ENCODE measurements at places on chromosomes 5 and 9.

- no peak for DNase-seq
Observed at GRCh38 chr9:16659096-16659495, 211.4 kb downstream of the BNC2 start.

DNA sequence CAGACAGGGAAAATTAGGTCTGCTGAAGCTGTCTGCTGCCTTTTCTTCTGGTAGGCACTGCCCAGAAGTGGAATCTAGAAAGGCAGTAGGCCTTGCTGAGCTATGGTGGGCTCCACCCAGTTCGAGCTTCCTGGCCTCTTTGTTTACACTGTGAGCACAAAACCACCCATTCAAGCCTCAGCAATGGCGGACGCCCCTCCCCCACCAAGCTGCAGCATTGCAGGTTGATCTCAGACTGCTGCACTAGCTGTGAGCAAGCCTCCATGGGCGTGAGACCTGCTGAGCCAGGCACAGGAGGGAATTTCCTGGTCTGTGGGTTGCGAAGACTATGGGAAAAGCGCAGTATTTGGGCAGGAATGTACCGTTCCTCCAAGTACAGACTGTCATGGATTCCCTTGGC is 18.5 kb downstream of the AGTPBP1 start:
- no peak for DNase-seq

DNA sequence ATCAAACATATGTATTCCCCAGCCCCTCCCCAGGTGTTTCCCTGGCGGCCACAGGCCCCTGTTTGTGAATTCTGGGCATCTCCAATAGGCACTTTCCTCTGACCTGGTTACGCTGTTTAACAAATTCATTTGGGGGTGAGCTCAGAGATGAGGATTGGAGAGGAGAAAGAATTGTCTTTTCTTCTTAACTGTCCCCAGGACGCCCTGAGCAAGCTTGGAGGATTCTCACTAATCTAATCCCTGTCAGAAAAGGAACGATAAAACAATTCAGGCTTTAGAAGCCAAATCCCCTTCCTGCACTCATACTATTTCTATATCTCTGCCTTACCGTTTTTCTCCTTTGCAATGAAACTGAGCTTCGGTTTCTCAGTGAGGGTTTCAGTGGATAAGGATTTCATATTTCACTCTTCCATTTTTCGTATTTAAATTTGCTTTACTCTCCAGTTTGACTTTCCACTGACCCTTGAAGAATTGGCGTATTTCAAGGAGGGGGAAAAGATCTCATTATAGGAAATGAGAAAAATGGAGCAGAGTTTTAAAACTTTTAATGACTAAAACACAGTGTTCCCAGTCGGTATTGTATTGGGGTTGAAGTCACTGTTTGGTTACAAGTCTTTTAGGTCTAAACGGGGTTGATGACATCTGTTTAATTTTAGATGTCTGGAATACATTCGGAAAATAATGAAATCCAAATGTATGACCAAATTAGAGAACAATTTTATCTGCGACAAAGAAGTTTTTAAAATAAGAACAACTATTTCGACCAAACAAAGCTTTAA is 180.1 kb downstream of the MACROH2A1 start:
- DNase-seq, result no peak

DNA sequence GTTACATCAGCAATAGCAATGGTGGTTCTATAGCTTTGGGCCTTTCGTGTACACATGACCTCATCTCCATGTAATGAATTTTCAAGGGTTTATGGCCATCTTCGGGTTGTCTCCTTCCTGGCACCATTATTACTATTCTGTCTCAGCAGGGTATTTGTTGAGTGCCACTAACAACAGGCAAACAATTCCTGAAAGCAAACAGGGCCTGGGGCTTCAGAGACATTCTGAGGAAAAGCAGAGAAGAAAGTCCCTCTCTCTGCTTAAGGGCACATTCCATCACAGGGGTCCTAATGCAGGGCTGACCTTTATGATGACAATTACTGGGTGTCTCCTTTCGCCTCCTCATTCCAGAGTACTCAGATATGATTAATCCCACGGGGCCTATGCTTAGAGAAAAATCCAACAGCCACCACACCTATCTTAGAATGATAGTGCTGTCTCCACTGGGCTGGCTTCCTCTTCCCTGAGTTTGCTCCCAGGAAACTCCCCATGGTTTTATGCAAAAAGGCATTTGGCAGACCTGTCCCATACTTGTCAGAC is 540.2 kb upstream of the ZNF462 start:
- DNase-seq, result no peak

DNA sequence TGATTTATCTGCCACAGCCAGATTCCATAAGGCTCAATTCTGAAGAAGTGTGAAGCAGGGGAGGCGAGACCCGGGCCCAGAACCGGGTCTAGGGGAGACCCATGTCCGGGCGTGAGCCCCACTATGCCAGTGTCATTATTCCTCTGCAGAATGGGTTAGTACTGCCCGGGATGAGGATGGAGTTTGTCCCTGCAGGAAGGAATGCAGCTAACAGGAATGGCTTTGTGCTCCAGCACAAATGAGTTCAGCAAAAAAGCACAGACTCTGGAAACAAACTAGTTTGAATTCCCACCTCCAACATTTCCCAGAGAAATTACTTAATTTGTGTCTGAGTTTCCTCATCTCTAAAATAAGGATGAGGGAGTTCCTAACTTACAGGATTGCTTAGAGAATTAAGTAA is 202.9 kb downstream of the SYK start:
- DNase-seq, result no peak

GRCh38 chr5:91170266-91170665 is 212.9 kb downstream of the ARRDC3 start:
- peak; percentile 85 for DNase-seq

DNA sequence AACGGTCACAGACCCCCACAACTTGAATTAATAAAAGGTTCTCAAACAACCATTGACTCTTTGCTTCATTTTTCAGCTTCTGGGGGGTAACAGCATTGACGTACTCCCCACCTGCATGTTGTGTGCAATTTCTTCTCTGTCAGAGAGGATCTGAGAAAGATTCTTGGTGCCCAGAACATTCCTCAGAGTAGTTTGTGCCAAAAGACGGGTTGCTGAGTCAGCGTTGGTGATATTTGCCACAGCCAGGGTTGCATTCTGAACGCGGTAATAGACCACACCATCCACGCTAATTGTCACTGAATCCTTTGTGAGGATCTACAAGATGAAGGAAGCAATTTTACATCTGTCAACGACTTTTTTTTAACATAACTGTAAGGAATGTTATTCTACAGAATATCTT is 21.0 kb downstream of the STOM start:
- no peak for DNase-seq

DNA sequence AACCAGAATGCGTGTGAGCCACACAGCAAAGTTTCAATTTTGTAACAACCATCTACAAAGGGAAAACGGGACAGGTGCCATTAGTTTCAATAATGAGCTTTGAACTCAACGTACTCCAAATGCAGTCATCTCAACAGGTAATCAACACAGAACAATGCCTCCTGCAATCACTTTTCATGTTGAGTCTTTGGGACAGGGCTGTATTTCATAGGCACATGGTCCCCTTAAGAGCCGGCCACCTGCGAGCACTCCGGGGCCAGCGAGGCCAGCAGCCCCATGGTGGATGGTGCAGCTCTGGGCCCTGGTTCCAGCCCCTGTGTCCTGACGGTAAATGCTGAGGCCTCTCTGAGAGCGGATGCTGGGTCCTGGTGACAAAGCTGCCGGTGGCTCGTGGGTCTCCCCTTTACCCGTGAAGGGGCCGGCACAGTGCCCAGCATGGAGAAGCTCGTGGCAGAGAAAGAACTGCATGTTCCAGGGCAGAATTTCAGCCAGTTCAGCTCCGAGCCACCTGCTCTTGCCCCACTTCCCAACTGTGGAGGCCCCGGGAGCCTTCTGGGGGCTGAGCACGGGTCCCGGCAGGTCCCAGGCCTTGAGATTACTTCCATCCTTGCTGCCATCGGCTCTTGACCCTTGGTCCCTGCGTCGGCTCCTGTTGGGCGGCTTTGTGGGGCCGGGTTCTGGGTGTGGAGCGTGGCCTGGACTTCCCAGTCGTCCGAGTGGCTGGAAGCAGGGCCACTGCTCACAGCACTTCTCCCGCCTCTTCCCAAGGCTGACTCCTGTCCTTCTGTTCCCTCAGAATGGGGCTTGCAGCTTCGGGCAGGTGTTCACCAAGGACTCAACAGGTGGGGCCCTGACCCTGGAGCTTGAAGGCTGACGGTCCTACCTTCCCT is 26.1 kb upstream of the RNU6ATAC start:
- DNase-seq, result no peak

DNA sequence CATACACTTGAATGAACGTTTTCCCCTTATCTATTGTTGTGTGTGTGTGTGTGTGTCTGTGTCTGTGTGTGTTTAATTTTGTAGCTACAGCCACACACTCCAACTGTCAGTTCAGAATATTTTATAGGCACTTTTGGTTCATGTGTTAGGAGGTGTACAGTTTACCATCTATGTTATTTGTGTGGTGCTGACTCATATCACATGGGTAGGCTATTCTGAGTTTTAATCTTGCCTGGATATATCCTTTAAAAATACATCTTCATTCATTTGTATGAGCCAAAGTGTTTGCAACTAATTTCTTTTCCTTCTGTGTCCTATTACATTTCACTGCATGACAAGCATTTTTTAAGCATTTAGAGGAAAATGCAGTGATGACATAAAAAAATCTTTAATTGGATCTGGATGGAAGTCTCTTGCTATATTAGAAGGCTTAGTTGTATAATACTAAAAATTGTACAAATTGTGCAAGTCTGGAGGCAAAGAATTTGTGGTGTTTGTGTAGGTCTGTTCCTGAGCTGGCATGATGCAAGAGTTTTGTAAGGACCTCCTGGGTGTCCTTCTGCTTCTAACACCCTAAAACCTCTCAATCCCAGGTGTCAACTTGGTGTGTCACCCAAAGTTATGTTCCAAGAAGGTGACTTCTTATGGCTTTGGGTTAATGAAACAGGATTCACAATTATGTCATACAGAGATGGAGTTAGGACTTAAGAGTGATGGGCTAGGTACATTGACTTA is 52.4 kb upstream of the HMHB1 start:
- peak; percentile 18 for DNase-seq

GRCh38 chr5:172692981-172693380 is 51.9 kb downstream of the NEURL1B start:
- peak; percentile 35 for DNase-seq

GRCh38 chr5:37918424-37918823 is 78.6 kb upstream of the GDNF start:
- peak; percentile 33 for DNase-seq

DNA sequence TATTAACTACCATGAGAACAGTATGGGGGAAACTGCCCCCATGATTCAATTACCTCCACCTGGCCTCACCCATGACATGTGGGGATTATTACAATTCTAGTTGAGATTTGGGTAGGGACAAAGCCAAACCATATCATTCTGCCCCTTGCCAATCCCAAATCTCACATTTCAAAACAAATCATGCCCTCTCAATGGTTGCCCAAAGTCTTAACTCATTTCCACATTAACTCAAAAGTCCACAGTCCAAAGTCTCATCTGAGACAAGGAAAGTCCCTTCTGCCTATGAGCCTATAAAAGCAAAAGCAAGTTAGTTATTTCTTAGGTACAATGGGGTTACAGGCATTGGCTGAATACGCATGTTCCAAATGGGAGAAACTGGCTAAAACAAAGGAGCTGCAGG is 180.7 kb upstream of the CDH12 start:
- no peak for DNase-seq

DNA sequence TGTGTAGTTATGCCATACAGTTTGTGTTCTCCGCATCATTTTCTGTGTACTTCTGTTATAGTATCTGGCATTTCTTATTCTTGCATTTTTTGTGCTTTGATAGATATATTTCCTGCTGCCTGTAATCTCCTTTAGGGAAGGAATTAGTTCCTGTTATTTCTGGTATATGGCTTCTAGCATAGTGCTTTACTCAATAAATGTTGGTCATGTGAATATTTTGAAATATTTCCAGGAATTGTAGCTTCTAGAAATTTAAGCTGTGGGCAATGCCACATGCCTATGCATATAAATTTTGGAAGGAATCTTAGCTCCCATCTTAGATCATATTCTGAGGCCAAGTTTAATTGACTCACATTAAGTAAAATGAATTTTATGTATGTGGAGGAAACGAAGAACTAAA is 11.5 kb upstream of the PRRC1 start:
- no peak for DNase-seq

- no peak for DNase-seq
Observed at GRCh38 chr9:31536471-31536870, 848.0 kb upstream of the ACO1 start.

DNA sequence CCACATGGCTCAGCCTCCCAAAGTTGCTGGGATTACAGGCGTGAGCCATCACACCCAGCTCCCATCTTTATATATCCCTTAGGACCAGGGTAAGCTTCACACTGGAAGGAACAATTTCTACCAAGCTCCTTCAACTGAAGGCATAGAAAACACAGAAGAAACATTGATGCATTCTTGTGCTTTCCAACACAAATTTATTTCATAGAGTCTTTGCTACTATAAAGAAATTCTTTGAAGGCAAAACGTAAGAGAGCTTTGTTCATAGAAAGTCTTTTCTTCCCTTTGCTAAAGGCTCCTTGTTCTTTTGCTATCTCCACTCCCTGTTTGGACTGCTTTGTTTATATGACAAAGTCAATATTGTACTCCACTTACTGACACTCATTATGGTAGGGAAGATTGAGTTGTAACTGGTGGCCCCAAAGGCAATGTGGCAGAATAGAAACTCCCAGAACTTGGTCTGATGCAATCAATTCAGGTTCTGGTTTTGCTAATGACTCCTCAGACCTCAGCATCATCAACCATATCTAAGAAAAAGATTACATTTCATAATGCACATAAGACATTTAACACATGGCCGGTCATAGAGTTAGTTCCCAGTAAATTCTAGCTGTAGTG is 97.4 kb upstream of the CLINT1 start:
- no peak for DNase-seq

DNA sequence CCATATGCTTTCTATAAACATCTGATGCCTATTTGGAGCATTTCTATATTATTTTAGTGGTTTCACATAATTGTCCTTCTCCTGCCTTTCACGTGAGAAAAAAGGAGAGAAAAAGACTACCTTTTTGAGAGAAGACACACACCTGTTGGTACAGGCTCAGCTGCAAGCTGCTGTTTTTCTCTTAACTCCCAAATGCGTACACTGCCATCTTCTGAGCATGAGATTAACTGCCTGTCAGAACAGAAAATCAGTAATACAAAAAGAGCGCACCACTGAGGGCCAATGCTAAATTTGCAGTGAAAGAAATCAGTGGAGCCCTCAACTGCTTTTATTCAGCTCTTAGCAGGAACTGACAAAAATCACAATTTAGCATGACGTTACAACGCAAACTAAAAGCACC is 54.9 kb downstream of the WDR41 start:
- DNase-seq, result no peak

GRCh38 chr5:180821538-180821937 is 18.9 kb upstream of the MGAT1 start:
- DNase-seq, result no peak

DNA sequence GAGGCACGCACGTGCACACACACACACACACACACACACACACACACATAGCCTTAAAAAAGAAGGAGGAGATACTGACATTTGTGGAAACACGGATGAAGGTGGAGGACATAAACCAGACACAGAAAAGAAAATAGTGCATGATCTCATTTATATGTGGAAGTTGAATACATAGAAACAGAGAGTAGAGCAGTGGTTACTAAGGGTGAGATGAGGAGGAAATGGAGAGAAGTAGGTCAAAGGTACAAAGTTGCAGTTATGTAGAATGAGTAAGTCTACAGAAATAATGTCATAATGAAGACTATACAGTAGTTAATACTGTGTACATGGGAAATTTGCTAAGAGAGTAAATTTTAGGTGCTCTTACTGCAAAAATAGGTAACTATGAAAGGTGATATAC is 412.2 kb upstream of the CDH9 start:
- DNase-seq, result peak; percentile 4

GRCh38 chr9:19648672-19649071 is 140.2 kb downstream of the SLC24A2 start:
- no peak for DNase-seq

Measured in IMR-90 (cell line).